ENCODE measurements at places on chromosomes 3 and 15. TPM values are rescaled to one million over a fixed set of nuclear protein-coding genes. Genes with fewer than 3 reads are reported as not detected.

AMIGO3 gene
- total RNA-seq = 0.41 TPM

GOLGA6L7 gene
- not detected for total RNA-seq

NDUFB5 gene
- total RNA-seq = 52.3 TPM

THUMPD3 gene
- 52.0 TPM for total RNA-seq

ATP8B4 gene
- total RNA-seq = 0.69 TPM

KIF9 gene
- 20.7 TPM for total RNA-seq

MYZAP gene
- total RNA-seq = 1.2 TPM

EFCC1 gene
- 0.03 TPM for total RNA-seq

CTDSPL2 gene
- total RNA-seq = 16.1 TPM

RBMS3 gene
- total RNA-seq = 0.43 TPM

GOLGA8J gene
- 0.06 TPM for total RNA-seq

RBPMS2 gene
- 6.5 TPM for total RNA-seq

SI gene
- not detected for total RNA-seq

C3orf49 gene
- total RNA-seq = not detected

FBXW12 gene
- total RNA-seq = not detected

CCDC33 gene
- 7.3 TPM for total RNA-seq

ADAMTS17 gene
- 0.28 TPM for total RNA-seq

STARD9 gene
- total RNA-seq = 1.7 TPM

All from A549 treated with CORT108297 at 1 μM for 4 hours (cell line).